ENCODE measurements at places on chromosomes 6 and 20.

DNA sequence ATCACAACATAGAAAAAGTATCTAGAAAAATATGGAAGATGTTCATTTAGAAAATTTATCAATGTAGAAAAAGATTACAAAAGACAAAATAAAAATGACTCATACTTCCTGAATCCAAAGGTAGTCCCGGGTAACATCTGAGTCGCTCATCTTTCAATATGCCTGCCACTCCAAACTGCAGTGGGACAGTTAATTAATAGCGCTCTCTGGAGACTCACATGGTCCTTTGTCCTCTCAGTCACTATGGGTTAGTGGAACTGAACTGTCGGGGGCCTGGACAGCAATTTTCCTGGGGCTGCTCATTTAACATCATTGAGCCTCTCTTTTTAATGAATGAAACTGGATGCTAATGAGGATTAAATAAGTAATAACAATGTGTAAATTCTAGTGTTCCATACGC, 103.4 kb downstream of the MAP3K4 start:
- DNase-seq = no peak

GRCh38 chr20:47863981-47864380, 78.7 kb upstream of the SULF2 start:
- no peak for DNase-seq

- peak; percentile 78 for DNase-seq
Observed at GRCh38 chr6:155126727-155127439, 131.8 kb downstream of the TIAM2 start.

DNA sequence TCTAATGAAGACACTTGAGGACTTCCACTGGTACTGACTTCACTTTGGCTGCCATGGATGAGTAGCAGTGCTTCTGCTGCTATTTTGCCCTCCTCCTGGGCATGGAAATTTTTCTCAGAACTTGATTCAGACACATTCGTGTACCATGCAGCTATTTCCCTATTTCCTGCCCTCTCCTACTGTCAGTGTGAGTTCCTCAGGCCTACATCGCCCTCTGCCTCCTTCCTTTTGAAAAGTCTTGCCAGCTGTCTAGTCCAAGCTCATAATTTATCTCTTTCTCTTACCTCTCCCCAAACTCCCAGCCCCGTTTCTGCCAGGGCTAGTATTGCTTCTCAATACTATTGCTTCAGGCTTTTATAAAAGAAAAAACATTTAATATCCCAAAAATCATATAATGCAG, 470.2 kb downstream of the ADGRB3 start:
- DNase-seq = no peak

DNA sequence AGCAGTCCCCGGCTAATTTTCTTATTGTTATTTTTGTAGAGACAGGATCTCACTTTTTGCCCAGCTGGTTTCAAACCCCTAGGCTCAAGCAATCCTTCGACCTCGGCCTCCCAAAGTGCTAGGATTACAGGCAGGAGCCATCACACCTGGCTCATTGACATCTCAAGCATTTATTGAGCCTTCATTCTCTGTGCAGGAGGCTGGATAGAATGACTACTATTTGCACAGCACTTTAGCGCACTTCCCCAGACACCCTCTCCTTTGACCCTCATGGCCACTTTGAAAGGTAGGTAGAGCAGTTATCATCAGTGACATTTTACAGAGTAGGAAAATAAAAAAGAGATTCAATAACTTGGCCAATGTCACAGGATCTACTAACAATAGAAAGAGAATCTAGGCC, 124.0 kb upstream of the STXBP5 start:
- no peak for DNase-seq

GRCh38 chr6:19754686-19755085, 82.5 kb upstream of the ID4 start:
- DNase-seq = peak; percentile 35

DNA sequence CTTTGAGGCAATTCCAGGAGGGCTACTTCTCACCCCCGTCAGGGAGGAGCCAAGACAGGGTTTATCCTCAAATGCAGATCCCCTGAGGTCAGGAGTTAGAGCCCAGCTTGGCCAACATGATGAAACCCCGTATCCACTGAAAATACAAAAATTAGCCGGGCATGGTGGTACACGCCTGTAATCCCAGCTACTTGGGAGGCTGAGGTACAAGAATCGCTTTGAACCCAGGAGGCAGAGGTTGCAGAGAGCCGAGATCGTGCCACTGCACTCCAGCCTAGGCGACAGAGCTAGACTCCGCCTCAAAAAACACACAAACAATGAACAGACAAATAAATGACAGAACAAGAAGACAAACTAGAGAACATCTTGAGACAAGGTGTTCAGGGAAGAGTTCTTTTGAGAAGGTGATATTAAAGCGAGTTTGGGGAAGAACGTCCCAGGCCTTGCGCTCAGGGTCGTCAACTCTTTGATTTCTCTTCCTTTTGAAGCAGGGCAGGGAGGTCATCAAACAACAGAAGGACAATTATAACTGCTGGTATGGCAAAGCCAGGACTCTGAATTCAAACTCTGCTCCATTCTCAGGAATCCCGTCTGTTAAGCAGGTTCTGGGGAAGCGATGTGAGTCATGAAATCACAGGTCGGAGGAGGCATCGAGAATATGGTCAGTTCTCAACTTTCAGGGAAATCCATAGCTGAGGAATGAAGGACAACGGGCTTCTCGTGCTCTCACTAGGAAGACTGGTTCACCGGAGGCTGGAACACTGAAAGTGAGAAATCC, 1.4 kb upstream of the RALY start:
- DNase-seq = peak; percentile 75

All from PC-9 (cell line).